ENCODE measurements at places on chromosomes 1 and 21.

GRCh38 chr1:205373022-205373797, 16.5 kb upstream of the KLHDC8A start:
- no peak for DNase-seq

DNA sequence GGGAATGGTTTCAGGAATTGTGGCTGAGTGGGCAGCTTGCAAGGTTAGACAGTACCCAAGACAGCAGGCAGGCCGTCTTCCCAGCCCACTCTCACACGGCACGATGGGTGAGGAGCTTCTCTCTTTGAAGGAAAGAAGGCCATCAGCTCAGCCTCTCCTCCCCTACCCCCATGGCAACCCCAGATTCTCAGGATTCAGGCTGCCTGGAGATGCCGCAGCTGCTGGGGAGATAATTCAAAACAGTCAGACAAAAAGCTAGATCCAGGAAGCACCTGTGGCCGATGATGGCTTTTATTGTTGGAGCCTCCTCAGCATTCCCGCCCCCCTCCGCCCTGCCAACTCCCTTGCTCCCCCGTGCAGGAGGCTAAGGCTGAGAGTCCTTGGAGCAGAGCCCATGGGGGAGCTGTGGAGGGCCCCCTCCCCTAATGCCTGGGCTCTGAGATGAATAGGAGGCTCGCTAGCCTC, 220.5 kb downstream of the TRABD2B start:
- no peak for DNase-seq

DNA sequence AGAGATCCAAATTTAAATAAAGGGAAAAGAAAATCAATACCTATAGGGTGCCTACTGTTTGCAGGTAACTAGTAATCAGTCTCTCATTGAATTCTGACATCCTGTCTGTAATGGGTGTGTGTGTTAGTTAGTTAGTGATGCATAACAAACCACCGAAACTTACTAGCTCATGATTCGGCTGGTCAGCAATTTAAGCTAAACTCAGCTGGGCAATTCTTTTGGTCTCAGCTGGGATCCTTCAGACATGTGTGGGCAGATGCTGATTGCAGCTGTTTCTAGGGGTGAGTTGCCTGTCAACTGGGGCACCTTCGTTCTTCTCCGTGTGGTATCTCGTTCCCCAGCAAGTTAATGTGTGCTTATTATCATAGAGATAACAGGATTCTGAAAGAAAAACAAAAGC, 40.2 kb upstream of the ZNF124 start:
- no peak for DNase-seq

DNA sequence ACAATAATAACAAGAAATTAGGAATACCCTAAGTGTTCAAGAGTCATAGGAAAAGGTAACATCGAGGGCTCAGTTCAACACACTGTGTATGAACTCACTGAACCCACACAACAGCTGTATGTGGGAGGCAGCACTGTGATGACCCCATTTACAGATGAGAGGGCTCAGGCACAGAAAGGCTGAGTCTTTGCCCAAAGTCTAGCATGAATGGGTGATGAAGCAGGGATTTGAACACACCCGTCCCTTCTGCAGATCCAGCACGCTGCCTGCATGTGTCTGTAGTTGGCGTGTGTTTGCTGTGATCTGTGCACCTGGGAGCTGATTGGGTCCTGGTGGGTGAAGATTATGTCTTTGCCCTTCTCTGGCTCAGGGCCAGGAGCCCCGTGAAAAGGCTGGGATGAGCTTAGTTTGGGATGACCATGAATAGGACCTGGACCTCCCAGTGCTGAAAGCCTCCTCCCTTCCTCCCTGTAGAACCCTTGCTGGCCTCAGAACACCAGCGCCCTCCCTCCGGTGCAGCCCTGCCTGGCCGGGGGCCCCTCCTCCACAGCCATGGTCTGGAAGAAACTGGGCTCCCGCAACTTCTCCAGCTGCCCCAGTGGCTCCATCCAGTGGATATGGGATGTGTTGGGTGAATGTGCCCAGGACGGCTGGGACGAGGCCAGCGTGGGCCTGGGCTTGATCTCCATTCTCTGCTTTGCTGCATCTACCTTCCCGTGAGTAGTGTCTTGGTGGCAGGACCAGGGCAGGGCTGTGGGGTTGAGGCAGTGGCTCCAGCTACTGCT, 5.2 kb downstream of the SLC66A1 start:
- no peak for DNase-seq

- no peak for DNase-seq
Measured at GRCh38 chr1:177571485-177572076, 398.3 kb downstream of the SEC16B start.

DNA sequence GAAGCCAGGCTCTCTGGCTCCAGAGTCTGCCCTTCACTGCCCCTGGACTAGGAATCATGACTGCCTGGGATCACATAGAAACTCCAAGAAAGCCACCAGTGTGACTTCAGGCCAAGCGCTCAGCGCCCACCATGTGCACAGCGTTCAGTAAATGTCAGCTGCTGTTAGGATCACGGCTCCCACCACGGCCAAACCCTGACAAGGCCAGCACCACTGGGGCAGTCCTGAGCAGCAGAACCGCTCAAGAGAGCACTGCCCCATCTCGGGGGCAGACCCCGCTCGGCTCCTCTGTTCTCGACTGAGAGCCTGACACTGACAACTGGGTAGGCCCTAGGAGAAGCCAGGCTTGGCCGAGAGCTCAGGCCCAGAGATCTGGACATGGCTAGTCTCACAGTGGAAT, 10.0 kb downstream of the CAPZB start:
- DNase-seq: no peak
